ENCODE measurements at places on chromosomes 2 and 18. TPM values are rescaled to one million over a fixed set of nuclear protein-coding genes. Genes with fewer than 3 reads are reported as not detected.

The POTEJ gene
- not detected for total RNA-seq

The MC4R gene
- total RNA-seq, result not detected

The SCN9A gene
- total RNA-seq, result 1.1 TPM

The OR6B2 gene
- total RNA-seq, result not detected

The KIAA1328 gene
- 5.3 TPM for total RNA-seq

The MRPS5 gene
- total RNA-seq, result 44.8 TPM

The PRKD3 gene
- total RNA-seq, result 45.9 TPM

The CCDC74B gene
- total RNA-seq, result 24.8 TPM

The SIX3 gene
- total RNA-seq, result not detected

The GPD2 gene
- 114 TPM for total RNA-seq

The CIB4 gene
- not detected for total RNA-seq

The GREB1L gene
- 15.2 TPM for total RNA-seq

The HDLBP gene
- total RNA-seq, result 516 TPM

The IGFBP5 gene
- total RNA-seq, result 0.46 TPM

The UGT1A7 gene
- total RNA-seq, result not detected

The MPHOSPH10 gene
- total RNA-seq, result 28.9 TPM

The OTOS gene
- not detected for total RNA-seq

The ACTR1B gene
- 74.0 TPM for total RNA-seq

The RTN4 gene
- total RNA-seq, result 585 TPM

The SSB gene
- 151 TPM for total RNA-seq

The TRPM8 gene
- 0.90 TPM for total RNA-seq

The GKN1 gene
- total RNA-seq, result not detected
